ENCODE measurements at places on chromosomes 11 and 22.

- DNase-seq = no peak
Observed at GRCh38 chr11:43354311-43354710, 4.4 kb upstream of the TTC17 start.

- DNase-seq = no peak
Observed at GRCh38 chr11:119126675-119127268, 5.4 kb downstream of the HINFP start.

GRCh38 chr11:105553025-105553424, 56.8 kb upstream of the GRIA4 start:
- DNase-seq = no peak

GRCh38 chr22:24695060-24695459, 79.5 kb downstream of the PIWIL3 start:
- DNase-seq = no peak

- DNase-seq = no peak
Observed at GRCh38 chr11:9357041-9357440, 27.4 kb upstream of the IPO7 start.

DNA sequence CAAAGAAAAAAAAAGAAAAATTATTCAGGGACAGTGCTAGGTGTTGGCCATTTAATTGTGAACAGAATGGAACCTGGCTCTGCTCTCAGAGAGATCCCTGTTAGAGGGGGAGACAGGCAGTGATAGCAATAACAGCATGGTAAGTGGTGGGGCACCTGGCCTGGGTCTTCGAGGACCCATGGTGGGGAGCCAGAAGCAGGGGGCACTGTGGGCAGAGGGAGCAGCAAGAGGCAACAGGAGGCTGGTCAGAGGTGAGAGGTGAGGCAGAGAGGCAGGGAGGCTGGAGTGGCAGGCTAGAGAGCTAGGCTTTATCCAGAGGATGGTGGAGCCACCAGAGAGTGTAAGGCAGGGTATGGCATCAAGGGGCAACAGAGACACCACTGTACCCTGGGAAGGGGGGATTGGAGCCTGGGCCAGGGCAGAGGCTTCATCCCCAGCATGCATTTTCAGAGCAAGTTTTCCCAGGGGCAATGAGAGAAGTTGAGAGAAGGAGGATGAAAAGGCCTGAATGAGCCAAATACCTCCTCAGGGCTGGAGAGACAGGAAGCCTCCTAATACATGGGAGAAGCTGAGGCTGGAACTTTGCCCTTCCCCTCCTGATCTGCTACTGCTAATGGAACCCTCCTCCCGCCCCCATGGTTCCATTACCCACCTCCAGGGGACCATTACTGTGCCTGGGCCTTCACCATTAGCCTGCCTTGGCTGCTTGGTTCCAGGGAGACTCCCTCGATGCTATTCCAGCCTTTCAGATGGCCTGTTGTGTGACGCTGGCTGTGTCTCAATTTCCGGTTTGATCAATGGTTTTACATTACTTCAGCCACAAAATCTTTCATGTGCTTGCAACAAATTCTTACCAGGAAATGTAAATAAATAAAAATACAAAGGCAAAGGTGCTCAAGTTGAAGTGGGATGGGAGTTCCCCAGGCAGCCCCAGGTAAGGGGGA, 2.6 kb upstream of the P2RY2 start:
- no peak for DNase-seq

Data from hepatic stellate cell (primary cell).